ENCODE measurements at places on chromosomes 12 and 14.

DNA sequence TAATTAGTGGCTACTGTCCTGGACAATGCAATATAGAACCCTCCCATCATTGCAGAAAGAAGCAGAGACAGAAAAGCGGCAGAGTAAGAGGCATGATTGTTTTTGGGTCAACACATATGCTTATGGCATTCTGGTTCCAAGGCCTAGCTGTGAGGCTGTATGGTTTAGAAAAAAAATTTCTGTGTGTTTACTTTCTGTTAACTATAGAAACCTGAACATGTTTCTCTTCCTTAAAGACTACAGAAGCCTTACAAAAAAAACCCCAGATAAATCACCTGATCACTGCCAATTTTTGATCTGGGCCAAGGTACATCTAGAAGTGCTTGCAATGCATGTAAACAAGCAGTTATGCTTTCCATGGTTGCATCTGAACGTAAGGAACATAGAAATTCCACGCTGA lies 100.0 kb upstream of the HECTD1 start:
- DNase-seq, result no peak

- DNase-seq, result no peak
Observed at GRCh38 chr12:87795555-87795954, 233.6 kb downstream of the C12orf50 start.

- no peak for DNase-seq
Observed at GRCh38 chr14:85027681-85028370, 502.1 kb upstream of the FLRT2 start.

DNA sequence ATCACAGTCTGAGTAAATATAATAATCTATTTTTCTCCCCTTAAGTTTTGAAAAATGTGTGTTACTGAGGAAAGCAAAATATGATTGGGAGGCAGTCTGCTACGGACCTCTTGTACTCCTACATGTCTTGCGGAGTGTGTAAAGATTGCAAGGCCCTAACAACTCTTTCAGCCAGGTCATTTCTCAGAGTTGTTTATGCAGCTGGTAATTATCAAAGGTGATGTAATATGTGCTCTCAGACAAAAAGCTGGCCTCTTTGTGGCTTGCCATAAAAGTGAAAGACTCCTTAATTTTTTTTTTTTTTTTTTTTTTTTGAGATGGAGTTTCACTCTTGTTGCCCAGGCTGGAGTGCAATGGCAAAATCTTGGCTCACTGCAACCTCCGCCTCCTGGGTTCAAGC lies 40.5 kb upstream of the MON2 start:
- DNase-seq, result no peak

DNA sequence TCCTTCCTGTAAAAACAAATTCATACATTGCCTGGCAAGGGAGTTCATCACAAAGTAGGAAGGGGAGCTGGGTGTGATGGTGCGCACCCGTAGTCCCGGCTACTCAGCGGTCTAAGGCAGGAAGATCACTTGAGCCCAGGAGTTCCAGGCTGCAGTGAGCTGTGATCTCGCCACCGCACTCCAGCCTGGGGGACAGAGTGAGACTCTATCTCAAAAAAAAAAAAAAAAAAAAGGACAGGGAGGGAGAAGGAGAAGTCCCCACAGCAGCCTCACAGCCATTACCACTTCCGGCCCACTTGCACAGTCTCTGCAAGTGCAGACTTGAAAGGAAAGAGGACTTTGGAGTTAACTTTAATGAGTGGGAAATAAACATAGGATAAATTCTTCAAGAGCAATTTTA lies 121.0 kb downstream of the FBXL14 start:
- DNase-seq, result peak; percentile 61

GRCh38 chr12:118044075-118044474 lies 16.9 kb downstream of the WSB2 start:
- no peak for DNase-seq

GRCh38 chr14:76920331-76921087 lies 94.3 kb downstream of the LRRC74A start:
- DNase-seq, result no peak

DNA sequence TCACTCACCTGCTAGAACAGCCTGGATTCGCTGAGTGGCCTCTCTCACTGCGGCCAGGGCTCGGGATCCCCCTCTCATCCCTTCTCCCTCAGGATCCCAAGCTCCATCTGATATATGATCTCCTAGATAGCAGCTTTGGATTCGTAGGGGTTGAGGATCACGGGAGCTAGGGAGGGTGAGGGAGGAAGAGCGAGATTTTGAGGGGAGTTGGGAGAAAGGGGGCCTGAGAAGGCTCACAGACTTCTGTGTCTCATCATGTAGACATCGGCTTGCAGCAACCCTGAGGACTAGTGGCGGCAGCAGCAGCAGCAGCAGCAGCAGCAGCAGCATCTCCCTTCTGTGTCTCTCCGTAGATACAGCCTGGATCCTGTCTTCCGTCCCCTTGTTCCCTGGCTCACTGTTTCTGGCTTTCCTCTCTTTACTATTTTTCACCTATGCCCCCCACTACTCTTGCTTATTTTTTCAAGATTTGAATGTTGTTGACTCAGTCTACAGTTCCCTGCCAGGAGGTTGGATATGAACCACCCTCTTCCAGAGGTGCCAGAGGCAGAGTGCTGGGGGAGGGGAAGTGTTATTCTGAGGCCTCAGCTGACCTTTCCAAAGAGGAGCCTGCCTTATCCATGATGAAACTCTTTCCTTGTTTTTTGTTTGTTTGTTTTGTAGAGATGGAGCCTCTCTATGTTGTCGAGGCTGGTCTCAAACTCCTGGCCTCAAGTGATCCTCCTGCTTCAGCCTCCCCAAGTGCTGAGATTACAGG lies at the start of gene CIROP:
Gene CIROP, minus strand, starts transcription at position 399 of the 757 bp plus-strand sequence. Its CDS starts 69 bp downstream, at position 330.
- no peak for DNase-seq
